ENCODE measurements at places on chromosomes 1 and 21.

GRCh38 chr1:109500941-109501381 lies 7.1 kb downstream of the CYB561D1 start:
- DNase-seq = no peak

GRCh38 chr1:76190749-76191424 lies 116.3 kb downstream of the ST6GALNAC3 start:
- DNase-seq = no peak

GRCh38 chr1:55321942-55322341 lies 106.8 kb upstream of the USP24 start:
- no peak for DNase-seq

DNA sequence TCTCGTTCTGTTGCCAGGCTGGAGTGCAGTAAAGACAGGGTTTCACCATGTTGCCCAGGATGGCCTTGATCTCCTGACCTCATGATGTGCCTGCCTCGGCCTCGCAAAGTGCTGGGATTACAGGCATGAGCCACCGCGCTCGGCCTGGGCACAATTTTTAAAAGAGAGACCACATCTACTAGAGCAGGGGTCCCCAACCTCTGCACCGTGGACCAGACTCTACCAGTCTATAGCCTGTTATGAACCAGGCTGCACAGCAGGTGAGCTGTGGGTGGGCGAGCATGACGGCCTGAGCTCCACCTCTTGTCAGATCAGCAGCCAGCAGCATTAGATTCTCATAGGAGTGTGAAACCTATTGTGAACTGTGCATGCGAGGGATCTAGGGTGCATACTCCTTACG lies 20.8 kb downstream of the TNNT2 start:
- no peak for DNase-seq

GRCh38 chr1:248812736-248813425 lies 12.8 kb downstream of the SH3BP5L start:
- no peak for DNase-seq

DNA sequence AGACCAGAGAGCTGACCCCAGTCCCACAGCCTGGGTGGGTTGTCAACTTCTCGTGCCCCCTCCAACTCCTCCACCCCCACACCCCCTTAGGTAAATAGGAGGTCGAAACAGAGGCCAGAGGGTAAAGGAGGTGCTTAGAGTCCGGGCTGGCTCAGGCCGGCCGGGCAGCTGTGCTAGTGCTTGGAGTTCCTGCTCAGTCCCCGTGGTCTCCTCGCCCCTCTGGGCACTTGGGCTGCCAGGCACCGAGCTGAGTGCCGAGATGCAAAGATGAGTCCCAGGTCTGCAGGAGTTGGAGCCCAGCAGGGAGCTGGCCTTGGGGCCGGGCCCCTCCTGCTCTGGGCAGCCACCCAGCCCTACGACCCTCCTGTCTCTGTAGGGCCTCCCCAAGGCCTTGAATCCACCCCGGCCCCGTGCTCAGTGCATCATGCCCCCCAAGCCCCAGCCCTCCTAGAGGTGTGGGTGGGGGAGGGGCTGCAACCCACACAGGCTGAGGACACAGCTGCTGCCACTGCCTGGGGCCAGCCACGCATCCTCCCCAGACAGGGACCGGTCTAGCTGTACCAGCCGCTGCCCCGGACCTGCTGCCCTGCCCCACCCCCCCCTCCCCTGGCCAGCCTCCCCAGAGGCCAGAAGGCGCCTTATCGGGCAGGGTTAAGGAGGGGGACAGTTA lies 1.9 kb downstream of the SMIM1 start:
- DNase-seq = no peak

- DNase-seq = no peak
Observed at GRCh38 chr1:175278734-175279116, 86.1 kb upstream of the KIAA0040 start.

DNA sequence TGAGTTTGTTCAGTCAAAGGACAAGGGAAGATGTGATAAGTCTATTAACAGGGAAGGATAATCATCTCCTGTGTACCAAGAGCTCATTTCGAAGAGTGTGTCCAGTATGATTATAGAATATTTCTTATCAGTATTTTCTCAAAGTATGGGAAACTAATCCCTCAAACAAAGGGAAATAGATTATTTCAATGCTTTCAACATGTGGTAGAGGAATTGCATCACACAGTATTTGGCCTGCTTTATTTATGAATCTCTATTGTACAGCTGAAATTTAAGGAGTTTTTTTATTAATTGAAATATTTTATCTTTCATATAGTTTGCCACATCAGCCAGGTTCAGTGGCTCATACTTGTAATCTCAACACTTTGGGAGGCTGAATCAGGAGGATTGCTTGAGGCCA lies 151.0 kb downstream of the CLEC20A start:
- DNase-seq = no peak

- no peak for DNase-seq
Observed at GRCh38 chr1:19427087-19427781, 58.1 kb downstream of the CAPZB start.

DNA sequence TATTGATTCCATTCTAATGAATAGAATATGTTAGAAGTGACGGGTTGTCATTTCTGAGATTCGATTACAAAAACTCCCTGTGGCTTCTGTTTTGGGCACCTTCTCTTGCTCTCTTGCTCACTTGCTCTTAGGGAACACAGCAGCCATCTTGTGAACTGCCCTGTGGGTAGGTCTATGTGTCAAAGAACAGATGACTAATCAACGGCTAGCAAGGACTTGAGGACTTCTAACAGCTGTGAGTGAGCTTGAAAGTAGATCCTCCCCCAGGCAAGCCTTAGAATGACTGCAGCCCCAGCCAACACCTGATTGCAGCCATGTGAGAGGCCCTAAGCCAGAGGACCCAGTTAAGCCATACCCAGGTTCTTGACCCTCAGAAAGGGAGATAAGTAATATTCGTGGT lies 49.3 kb downstream of the AZIN2 start:
- DNase-seq = no peak

DNA sequence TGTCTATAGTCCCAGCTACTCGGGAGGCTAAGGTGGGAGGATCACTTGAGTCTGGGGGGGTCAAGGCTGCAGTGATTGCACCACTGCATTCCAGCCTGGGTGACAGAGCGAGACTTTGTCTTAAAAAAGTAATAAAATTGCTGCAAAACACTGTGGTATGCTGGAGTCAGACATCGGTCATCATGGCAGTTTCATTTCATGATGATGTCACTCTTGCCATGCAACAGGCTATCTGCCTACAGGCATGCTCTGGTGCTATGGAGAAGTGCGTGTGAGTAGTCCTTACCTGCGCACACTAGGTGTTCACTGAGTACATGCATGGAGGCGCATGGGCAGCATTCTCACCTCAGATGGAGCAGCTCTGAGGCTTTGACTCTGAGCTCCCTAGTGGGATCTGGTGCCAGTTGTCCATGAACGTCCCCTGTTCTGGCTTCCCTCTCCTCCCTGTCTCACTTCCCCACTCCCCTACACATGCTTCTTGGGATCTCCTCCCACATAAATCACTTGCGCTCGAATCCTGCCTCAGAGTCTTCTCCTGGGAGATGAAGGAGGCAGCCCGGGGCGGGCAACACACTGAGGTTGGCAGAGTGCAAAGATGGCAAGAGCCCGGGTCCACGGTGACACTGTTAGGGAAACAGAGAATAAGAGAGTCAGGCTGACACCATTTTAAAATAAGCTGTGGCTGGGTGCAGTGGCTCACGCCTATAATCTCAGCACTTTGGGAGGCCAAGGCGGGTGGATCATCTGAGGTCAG lies 10.4 kb upstream of the CELA3B start:
- DNase-seq = no peak

DNA sequence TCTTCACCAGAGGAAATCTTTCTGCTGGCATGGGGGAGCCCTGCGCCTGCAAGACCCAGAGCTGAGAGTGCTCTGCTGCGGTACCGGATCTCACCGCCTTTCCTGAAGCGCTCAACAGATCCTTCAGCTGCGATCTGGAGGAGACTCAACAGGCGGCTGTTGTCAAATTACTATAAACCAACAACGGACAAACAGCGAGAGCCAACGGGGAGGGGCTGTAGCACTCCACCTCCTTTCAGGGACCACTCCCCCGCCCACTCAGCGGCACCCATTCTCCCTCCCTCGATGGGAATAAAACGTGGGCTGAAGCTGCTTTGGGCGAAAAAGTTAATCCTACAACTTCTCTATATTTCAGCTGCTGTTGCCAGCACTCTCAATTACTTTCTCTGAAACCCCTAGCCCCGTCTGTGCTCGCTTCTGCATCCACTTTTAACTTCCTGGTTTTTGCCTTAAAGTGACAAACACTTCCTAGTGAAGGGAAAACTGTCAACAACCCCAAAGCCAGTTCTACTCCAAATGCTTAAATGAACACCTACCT lies at the start of gene FMO5:
FMO5 (minus strand) TSS at position 147 of the 538 bp plus-strand sequence. CDS start 310 bp downstream, outside the sequence.
- DNase-seq = no peak

DNA sequence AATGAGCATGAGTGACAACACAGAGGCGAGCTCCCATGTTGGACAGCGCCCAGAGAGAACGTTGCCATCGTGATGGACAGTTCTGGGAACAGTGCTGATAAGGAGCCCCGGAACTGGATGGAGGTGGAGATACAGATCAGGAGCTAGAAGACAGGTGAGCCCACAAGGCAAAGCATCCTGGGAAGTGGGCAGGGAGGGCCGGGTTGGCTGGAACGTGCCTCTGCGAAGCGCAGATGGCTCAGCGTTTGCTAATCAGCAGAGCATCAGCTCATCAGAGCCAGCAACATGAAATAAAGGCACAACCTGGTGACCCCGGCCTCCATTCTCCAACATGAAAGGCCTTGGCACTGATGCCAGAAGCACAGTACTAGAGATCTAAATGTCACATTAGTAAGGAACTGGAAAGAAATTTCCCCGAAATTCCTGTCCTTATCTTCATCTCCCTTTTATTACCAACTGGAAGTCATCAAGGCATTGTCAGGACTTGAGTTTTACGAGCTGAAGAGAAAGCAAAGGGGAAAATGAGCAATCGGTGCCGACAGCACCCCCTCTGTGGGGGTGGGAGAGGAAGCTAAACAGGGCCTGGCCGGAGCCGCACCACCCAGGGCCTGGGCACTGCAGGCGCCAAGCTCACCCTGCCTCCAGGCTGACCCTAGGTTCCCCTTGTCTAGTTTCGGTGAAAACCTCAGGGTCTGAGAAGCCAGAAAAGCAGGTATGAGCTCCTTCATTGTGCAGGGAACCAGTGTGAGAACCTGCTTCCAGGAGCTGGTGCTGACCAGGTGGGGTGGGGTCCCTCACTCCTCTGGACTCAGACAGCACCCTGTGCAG lies 19.9 kb downstream of the ABCA4 start:
- DNase-seq = no peak

DNA sequence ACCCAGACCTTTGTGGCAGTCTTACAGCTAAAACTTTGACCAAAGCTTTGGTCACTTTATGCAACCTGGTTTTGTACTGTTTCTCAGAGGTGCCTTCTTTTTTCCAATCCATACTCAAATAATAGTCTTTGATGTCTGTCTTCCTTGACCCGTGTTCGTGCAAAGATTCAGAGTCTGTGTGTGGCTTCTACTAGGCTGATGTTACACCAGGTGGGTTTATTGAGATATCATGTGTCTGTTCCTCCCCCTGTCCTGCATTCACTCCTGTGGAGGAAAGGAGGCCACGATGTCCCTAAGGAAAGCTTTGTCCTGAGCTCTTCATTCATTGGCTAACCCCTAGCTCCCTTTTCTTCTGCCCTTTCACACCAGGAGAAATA lies 15.0 kb upstream of the IKBKE start:
- DNase-seq = no peak

All from activated CD8-positive, alpha-beta memory T cell treated with anti-CD3 and anti-CD28 coated beads for 1 hour (primary cell).